CD4-positive, CD25-positive, alpha-beta regulatory T cell (primary cell): ENCODE measurements at places on chromosomes 5 and 9. TPM values are rescaled to one million over a fixed set of nuclear protein-coding genes. Genes with fewer than 3 reads are reported as not detected.

- DNase-seq: no peak
Measured at GRCh38 chr9:124001866-124002525, 9.6 kb upstream of the LHX2 start.

DNA sequence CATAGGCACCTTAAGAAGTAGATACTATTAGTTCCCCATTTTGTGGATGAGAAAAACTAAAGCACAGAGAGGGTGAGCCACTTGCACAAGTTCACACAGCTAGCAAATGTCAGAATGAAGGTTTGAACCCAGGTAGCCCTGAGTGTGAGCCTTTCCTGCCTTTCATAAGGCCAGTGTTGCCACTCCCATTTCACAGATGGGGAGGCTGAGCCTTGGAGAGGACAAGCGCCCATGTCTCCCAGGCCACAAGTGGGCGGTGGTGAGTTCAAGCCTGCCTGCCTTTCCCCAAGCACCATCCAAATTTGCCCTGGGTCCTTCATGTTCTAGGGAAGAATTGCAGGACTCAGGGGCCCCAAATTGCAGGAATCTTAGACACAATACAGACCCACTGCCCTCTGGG is 50.6 kb downstream of the LHX2 start:
- no peak for DNase-seq

DNA sequence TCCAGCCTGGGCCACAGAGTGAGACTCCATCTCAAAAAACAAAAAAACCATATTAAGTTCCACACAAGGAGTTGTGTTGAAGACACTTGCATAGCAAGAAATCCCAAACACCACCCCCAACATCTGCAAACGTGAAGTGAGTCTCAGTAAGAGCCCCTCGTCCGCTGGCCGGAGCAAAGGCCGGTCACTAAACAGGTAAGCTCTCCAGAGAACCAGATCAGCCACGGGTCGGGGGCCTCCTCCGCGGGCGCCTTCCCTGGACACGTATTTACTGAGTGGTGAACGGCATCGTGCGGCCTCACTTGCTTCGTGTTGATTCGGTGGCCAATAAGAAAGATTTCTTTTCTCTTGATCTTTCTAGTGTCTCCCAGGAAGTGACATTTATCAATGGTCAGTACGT is 93.6 kb downstream of the MRPL36 start:
- no peak for DNase-seq

DNA sequence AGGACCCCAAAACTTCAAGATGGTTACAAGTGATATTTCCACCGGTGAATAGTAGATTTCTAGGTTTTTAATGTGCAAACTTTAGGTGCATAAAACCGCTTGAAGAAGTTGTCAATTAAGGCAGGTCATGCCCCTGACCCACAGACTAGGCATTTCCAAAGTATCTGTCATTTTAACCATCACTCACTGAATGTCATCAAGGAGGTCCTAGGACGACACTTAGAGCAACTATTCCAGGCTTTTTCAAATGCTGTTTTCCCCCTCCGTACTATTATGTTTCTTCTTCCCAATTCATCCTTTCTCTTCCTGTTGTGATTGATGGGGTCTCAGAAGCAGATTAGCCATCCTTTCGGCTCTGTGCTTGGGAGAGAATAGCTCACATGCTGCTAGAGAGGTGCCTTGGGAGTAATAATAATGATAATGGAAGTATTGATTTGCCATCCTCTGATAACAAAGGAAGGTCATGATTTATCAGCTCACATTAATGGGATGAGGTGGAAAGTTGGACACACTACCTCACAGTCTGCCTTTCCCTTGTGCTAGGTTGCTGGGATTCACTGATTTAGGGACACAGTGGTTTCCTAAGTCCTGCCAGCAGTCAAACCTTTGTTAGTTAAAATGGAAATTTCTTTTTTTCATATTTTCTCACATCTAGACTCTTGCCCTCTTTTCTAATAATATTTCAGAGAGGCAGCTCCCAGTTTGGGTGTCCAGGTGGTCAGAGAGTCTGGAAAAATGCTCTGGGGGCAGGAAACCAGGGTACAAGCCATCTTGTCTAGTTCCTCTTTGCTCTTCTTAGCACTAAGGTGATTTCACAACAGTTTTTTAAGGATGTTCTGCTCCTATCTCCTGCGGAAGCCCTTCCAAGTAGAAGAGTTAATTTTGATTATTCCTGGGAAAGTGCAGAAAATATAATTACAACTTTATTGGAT is 67.0 kb downstream of the PTTG1 start:
- no peak for DNase-seq

Gene CHSY3
- not detected for polyA plus RNA-seq

Gene PGM5
- not detected for polyA plus RNA-seq
